ENCODE measurements at places on chromosomes 3 and 15.

GRCh38 chr3:45131201-45131600, 15.0 kb downstream of the CDCP1 start:
- DNase-seq: peak; percentile 41

GRCh38 chr3:13881536-13882410, 1.9 kb upstream of the WNT7A start:
- DNase-seq: no peak

DNA sequence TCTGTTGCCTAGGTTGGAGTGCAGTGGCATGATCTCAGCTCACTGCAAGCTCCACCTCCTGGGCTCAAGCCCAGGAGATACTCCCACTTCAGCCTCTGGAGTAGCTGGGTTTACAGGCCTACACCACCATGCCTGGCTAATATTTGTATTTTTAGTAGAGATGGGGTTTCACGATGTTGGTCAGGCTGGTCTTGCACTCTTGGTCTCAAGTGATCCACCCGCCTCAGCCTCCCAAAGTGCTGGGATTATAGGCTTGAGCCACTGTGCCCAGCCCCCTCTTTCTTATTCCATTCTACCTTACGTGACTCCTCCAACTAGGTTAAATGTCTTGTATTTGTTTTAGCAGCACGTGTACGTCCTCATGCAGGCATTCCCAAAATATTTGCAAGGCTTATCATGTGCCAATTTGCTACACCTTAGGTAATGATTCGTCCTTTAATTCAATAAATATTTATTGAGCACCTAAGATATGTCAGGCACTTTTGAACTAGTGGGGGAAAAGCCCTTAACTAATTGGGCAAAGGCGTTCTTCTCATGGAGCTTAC, 14.9 kb upstream of the MAGI1 start:
- no peak for DNase-seq

DNA sequence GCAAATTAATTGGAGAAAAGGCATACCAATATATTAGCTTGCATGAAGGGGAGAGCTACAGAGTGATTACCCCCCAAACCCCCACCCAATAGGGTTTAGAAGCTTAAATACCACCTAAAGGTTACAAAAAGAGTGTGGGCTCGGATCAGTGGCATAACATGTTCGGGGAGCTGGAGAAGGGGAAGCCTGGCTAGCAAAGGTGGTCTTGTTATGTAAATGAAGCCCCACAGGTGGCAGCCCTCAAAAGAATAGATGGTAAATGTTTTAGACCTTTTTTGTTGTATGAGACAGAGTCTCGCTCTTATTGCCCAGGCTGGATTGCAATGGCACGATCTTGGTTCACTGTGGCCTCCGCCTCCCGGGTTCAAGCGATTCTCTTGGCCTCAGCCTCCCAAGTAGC, 10.9 kb upstream of the PXK start:
- DNase-seq: no peak

GRCh38 chr15:26132811-26133210, 269.7 kb upstream of the ATP10A start:
- DNase-seq: no peak

DNA sequence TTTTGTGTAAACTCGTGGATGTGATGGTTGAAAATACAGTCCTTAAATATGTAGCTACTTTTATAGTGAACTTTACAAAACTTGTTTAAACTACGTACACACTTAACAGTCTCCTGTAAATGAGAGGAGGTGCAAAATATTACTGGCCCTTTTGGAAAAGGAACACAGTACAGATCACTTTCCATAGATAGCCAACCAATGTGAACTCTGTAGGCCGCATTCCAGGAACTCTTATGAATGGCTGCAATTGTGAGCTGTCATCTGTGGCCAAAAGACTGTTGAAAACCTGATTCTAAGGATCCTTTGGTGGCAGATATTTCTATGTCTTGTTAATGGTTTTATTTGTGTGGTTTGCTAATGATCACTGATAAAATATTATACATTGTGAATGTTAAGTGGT, 6.2 kb downstream of the TSC22D2 start:
- peak; percentile 66 for DNase-seq

- DNase-seq: no peak
Observed at GRCh38 chr3:122260206-122260605, 64.8 kb upstream of the CSTA start.

DNA sequence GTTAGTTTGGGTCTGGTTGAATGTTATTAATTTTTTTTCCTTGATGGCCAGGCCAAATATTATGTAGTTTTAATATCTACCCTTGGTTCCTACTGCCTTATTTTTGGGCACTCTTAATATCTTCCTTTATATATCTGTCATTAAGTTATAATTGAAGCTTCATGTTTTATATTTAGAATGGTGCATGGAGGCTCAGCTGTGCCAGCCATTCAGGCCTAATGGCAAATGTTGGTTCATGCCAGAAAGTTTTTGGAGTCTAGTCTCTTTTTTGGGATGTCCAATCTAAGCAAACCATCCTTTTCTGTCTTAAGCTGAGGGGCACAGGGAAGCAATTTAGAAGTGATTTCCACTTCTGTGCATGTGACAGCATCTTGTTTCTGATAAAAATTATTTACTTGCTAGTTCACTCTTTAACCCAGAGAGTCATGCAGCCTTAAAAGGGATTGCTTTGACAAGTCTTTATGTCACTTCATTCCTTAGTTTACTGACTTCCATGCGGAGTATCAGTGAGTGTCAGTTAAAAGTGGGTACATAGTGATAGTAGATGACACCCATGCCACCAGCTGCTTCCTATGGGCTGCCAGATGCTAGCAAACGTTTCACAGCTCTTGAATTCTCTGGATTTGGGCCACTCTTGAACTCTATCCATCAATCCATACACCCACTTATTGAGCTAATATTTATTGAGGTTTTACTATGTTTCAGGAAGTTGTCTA, 33.0 kb downstream of the MITF start:
- no peak for DNase-seq

DNA sequence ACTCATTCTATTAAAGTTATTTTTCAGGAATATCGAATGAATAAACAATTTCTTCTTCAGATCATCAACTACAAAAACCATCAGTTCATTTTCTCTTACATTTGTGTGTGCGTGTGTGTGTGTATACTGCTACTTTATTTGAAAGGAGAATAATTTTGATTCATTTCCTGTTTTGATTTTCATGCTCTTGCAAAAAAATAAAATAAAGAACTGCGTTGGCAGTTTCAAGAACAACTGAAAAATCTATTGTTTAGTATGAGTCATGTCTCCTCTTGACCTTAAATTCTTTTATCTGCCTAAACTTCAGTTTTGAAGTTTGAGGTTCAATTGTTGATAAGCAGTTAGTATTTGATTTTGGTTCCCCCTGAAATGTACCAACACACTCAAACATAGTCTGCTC, 540.8 kb downstream of the FGF12 start:
- no peak for DNase-seq

GRCh38 chr15:71043373-71043772, 71.9 kb upstream of the THSD4 start:
- DNase-seq: peak; percentile 90

- peak; percentile 59 for DNase-seq
Observed at GRCh38 chr3:190865828-190866227, 3.3 kb upstream of the GMNC start.

Data from MCF 10A (cell line).